ENCODE measurements at places on chromosomes 6 and 20.

GRCh38 chr6:140540743-140541142, 1166.3 kb upstream of the CITED2 start:
- no peak for DNase-seq

- DNase-seq = no peak
Measured at GRCh38 chr20:46013322-46013828, 4.7 kb downstream of the MMP9 start.

DNA sequence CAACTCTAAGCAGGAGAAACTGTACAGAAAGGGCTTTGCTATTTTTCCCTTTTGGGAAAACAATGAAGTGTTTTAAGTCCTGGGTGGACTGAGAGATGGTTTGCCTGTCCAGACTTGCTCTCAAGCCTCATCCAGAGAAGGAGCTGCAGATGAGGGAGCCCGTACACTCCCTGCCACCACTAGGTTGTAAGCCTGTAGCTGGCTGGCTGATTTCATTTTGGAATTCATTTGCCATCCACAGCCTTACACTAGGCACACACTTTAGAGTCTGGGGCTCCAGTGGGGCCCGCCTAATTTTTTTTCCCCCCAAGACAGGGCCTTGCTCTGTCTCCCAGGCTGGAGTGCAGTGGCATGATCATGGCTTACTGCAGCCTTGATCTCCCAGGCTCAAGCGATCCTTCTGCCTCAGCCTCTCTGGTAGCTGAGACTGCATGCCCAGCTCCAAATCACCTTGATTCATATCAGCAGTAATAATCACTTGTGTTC, 28.4 kb downstream of the POFUT1 start:
- DNase-seq = no peak

DNA sequence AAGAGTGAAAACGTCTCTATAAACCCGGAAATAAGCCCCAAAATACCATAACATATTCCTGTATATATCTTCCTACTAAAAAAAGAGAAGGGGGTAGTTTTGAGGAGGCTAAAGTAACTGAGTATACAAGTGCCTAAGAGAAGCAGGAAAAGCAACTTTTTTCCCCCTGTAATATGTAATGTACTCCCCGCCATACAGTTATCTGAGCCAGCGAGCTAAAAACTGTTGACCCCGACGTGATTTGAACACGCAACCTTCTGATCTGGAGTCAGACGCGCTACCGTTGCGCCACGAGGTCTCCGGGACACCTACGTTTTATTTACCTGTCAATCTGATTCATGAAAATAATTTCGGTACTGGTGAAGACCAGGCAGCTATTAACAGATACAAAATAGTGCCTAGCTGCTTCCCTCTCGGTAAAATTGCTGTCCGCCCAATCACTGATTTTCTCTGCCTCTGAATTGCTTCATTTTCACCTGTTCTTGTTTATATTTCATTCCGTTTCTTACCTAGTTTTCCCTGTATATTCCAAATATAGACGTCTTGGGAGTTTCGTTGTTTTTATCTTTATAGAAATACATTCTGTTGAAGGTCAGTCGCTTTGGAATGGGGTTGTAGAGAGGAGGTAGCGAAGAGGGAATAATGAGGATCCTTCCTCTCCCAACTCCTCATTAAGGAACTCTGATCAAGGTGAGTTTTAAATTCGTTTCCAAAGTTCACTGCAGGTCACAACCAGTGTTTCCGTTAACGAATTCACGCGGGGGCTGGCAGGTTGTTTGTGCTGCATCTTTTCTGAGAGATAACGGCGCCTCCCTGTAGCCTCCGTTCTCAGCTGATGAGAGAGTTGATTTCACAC, 33.6 kb upstream of the BTN3A2 start:
- no peak for DNase-seq

GRCh38 chr6:105363100-105363754, 39.7 kb downstream of the PREP start:
- no peak for DNase-seq

DNA sequence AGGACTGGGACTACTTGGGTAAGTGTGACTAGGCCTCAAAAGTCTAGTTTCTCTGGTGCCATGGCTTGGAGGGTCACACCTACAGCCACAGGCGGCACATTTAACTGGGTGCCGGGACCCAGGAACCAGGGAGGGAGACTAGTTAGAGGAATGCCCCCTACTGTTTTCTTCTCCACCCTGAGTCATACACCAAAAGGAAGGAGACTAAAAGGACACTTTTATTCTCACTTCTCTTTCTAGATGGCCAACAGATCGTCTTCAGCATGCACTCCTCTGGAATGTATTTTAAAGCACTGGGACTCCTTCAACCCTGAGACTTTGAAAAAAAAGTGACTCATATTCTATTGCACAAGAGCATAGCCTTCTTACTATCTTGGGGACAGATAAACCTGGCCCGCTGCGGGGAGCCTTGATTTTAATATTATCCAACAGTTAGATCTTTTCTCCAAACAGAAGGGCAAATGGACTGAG, 33.4 kb downstream of the PLN start:
- DNase-seq = no peak
